Stimulated activated CD4-positive, alpha-beta T cell treated with anti-CD3 and anti-CD28 coated beads, Interleukin-12 subunit alpha, Interleukin-12 subunit beta, amount 100 ng/mL, for 48 hours (primary cell): ENCODE measurements at places on chromosomes 2 and 18.

GRCh38 chr2:230890646-230891045, 25.9 kb downstream of the ITM2C start:
- DNase-seq, result no peak

GRCh38 chr2:232761301-232761907, 15.0 kb downstream of the KCNJ13 start:
- no peak for DNase-seq

GRCh38 chr2:160363961-160364360, 129.6 kb downstream of the RBMS1 start:
- no peak for DNase-seq

DNA sequence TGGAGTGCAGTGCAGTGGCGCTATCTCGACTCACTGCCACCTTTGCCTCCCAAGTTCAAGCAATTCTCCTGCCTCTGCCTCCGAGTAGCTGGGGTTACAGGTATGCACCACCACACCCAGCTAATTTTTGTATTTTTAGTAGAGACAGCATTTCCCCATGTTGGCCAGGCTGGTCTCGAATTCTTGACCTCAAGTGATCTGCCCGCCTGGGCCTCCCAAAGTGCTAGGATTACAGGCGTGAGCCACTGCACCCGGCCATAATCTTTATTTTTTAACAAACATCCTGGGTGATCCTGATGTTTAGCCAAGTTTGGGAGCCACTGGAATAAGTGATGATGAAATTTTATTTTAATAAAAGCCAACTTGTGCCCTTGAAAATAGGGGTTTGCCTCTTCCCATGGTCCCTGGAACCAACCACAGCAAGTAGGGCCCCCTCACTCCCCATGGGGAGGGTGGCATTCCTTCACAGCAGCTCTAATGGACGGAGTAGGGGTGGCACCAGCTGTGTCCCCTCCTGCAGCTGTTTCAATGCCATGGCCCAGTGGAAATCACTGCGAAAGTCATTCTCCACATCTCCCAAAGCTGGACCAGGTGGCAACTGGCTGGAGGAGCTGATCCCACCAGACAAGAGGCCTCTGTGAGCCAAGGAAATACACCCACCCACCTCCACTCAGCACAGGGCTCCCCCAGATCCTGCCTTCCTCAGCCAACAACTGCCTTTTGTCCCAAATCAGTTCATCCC, 194.8 kb downstream of the ZFP36L2 start:
- no peak for DNase-seq

DNA sequence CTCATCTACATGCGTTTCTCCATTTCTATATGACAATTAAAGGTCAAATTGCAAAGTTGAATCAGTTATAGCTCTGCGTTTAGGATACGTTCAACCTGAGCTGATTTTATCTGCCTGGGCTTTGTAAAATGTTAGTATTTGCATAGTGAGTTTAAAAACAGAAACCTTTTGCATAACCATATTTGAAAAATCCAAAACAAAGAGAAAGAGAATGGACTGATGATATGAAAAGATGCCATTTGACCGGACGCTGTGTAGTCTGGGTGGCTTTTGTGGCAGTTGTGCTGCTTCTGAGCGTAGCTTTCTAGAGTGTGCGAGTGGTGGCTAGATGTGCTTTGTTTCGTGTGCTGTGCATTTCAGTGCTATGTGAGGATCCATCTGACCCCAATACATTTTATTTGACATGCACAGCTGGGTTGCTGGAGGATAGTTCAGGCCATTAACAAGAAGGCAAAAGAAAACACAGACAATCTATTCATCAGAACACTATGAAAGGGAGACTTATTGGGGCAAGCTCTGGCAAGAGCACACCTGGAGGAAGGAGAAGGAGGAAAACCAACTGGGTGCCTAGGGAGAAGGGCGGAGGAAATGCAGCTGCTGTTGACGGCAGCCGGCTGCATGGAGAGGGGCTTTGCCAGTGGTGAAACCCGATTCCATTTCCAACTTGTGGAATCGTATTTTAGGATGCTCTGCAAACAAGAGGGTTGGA, 126.8 kb downstream of the ACOXL start:
- no peak for DNase-seq

DNA sequence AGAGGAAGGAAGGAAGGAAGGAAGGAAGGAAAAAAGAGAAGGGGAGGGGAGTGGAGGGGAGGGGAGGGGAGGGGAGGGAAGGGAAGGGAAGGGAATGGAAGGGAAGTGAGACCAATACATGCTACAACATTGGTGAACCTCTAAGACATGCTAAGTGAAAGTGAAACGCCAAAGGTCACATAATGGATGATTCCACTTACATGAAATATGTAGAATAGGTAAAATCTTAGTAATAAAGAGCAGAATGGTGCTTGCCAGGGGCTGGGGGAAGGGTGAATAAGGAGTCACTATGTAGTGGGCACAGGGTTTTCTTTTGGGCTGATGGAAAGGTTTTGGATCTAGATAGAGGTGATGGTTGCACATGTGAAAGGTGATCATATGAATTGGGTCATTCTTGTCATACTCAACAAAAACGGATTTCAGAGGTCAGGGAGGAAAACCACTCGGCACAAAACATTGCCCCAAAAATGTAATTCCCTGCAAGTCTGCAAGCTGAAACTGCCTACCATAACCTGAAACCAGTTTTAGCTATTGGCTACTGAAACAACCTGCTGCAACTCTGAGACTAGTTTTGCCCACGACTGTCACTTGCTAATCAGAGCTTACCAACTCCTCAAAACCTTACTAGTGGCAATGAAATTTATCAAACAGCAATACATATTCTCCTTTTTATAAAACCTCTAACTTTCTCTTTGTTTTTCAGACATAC, 59.2 kb downstream of the CCDC141 start:
- no peak for DNase-seq

DNA sequence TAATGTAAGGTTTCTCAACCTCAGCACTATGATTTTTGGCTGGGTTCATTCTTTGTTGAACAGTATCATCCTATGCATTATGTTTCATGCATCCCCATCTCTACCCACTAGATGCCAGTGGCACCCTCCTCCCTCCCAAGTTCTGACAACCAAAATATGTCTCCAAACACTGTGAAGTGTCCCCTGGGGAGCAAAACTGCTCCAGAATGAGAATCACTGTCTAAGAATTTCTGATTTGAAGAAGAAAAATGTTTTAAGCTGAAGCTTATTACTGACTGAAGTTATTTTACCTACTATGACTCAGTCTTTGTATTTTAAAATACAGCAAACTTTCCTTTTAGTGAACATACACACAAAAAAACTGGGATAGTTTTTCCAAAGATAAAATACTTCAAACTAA, 3.4 kb downstream of the THADA start:
- no peak for DNase-seq

DNA sequence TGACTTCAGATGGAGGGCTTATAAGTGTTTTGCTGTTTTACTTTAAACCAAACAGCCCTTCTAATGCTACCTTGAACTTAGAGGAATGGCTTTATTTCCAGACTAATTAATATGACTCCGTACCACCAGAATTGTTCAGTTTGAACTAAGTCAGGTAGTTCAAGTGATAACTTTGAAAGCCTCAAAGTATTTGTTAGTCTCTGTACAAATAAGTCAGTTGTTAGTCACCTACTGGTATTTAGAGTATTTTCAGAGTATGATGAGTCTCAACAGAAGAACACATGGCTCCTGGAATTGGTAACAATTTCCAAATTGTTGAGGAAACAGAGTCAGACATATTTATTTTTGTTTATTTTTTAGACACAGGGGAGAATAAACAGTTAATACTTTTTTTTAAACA, 381.8 kb upstream of the NRXN1 start:
- DNase-seq, result no peak

- DNase-seq, result no peak
Measured at GRCh38 chr2:42052702-42053481, 5.1 kb downstream of the PKDCC start.

DNA sequence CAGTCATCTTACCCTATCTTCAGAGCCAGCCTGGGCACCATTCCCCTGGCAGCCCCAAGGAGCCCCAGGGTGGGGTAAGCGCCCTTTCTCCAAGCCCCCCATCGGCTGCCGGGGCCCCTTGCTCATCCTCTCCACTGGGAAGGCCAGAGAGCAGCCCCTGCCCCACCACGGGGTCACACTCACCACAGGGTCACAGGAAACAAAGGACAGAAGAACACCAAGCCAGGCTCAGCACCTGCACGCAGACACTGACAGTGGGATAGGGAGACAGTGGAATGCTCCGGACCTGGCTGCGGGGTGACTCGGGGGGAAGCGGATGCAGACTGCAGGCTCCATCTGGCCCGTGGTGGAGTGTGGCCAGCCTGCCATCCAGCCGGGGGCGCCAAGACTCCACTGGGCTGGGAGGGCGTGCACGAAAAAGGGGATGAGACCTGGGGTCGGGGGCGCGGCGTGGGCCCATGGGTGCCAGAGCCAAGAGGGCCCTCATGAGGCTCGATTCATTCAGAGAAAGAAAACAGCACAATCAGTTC, 21.1 kb downstream of the HDAC4 start:
- no peak for DNase-seq

GRCh38 chr2:108367014-108367413, 10.7 kb upstream of the SULT1C4 start:
- no peak for DNase-seq

DNA sequence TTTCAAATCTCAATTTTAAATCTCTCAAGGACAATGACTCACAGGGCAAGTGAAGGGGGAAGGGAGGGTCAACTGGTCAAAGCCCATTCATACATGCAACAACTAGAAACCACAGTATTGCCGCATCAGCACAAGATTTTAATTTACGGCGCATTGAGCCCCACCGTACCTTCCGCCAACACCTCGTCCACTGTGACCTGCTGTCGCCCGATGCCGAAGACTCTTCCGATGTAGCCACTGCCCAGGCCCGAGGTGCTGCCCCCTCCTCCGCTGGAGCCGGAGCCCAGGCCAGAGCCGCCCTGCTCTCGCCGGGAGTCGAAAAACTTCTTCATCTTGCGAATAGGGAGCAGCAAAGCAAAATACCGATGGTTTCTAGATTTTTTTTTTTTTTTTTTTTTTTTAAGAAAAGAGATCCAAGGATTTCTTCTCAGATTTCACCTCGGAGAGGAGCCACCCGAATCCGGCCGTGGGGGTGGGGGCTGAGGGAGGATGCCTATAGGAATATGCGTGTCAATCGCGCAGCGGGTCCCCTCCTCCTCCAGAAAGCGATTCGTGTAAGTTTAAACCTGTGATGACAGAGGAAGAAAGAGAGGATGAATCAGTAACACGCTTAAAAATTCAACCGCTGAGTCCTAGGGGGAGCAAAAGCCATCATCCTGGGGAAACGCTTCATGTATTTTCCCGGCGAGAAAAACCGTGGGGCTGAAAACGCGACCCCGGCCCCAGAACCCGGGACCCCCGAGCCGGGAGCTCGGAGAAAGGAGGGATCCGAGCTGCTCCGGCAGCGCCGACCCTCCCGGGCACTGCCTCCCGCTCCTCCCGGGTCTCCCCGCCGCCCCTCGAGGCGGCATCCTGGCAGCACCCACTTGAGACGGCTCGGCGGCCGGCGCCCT, 584 bp downstream of the AAK1 start:
- peak; percentile 60 for DNase-seq

DNA sequence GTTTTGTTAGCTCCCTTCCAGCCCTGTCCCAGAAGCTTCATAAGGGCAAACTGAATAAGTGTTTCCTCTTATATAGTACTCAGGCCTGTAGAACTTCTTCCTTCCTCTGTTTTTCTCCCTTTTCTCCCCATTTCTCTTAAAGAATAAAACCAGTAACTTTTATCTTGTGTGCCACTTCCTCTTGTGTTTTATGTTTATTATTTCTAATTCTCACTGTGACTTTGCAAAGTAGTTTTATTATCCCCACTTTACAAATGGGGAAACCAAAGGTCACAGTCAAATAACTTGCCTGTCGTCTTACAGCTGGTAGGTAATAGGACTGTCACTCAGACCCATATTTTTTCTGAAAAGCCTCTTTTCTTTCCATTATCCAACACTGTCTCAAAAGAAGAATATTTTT, 42.4 kb downstream of the RBBP8 start:
- no peak for DNase-seq

DNA sequence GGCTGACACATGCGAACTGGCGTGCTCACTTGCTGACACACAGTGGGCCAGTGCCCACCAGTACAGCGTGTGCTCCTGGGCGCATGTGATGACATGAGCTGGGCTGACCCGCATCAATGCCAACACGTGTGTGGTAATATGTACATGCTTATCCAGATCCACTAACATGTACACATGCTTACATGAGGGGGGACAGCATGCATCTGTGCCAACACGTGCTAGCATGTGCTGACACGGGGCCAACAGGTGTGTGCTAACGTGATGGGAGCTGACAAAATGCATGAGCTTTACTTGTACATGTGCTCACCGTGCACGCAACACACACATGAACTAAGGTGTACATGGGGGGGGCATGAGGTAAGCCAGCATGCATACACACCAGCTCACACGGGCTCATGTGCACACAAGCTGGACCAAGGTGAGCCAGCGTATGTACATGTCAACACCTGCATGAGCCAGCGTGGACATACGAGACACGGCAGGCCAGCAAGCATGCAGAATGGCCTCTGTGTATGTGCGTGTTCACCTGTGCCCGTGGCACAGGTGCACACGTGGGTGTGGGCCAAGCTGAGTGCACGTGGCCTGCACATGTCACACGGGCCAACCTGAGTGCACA, 28.5 kb downstream of the GPC1 start:
- no peak for DNase-seq
